MV-4-11 (cell line): ENCODE measurements at places on chromosomes 13 and 19.

- no peak for DNase-seq
Measured at GRCh38 chr13:101415358-101416174, 742 bp downstream of the NALCN start.

DNA sequence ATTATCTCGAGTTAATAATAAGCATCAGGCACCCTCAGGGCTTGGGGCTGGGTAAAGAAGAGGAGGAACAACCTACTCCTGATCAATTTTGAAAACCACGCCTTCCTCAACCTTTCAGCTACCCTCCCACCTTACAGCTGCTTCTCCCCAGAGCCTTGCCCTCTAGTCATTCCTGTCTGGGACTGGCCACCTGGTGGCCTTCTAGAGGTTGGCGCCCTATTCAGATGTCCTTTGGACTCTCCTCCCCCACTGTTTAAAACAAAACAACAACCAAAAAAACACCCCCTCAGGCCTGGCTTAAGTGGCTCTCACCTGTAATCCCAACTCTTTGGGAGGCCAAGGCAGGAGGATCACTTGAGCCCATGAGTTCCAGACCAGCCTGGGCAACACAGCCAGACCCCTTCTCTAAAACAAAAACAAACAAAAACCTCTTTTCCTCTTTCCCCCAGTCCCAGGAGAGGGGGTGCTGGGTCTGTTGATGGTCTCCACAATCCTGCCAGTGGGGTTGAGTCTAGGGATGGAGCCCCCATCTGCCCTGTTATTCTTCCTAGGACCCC lies 62.3 kb downstream of the CCDC70 start:
- DNase-seq, result no peak

- no peak for DNase-seq
Measured at GRCh38 chr13:27495551-27495950, 45.2 kb upstream of the MTIF3 start.

DNA sequence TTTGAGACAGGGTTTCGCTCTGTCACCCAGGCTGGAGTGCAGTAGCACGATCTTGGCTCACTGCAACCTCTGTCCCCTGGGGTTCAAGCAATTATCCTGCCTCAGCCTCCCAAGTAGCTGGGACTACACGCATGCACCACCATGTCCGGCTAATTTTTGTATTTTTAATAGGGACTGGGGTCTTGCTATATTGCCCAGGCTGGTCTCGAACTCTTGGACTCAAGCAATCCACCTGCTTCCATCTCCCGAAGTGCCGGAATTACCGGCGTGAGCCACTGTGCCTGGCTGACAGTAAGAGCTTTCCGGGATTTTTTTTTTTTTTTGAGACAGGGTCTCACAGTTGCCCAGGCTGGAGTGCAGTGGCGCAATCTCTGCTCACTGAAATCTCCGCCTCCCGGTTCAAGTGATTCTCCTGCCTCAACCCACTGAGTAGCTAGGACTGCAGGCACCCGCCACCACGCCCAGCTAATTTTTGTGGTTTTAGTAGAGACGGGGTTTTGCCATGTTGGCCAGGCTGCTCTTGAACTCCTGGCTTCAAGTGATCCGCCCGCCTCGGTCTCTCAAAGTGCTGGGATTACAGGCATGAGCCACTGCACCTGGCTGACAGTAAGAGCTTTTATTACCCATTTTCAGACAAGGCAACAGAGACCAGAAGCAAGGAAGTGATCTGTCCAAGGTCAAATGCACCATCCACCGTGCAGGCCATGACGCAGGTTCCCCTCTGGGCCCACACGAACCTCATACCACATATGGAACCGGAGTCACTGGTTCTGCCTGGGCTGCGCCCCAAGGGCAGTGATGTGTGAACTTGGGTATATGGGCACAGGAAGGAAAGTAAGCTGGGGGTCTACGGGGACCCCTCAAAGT lies 21.0 kb downstream of the RFX1 start:
- peak; percentile 68 for DNase-seq

DNA sequence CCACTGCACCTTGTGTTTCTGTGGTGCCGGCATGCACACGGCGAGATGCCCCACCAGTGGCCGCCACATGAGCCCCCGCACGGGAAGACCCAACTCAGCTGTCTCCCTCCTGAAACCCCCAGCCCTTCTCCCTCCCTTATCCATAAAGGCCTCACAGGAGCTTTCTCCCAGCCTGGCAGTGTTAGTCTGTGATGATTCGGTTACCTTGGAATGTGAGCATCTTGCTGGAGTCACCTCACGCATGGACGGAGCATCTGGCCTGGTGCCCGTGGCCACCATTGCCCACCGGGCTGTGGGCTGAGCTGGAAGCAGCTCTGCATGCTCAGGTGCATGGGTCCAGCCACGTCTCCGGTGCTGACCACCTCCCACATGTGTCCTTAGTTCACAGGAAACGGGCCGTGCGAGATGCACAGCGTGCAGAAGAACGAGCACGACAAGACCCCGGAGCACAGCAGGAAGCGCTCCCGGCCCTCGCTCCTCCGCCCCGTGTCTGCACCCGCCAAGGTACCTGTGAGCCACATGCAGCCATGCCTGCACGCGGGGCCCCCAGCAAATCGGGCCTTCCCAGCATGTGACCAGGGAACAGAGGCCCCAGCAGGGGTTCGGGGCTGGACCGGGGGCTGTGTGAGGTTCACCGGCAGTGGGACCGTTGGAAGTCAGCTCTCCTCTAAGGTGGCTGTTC lies 22.0 kb downstream of the SIN3B start:
- DNase-seq, result no peak

GRCh38 chr19:281156-281853 lies 9.9 kb downstream of the PLPP2 start:
- DNase-seq, result no peak

DNA sequence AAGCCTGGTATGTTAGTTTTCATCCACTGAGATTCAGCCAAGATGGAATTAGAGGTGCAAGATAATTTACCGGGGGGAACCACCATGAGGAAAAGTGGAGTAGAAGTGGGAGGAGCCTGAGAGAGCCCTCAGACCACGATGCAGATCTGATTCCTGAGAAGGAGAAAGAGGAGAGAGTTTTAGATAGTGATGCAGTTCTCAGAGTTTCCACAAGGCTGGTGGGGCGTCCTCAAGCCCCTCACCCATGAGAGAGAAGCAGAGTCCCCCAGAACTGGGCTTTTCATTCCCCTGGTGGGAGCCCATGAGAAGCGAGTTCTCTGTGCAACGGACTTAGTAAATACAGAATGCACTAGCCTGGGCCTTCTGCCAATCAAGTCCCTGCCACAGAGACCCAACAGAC lies 18.1 kb downstream of the CEACAM5 start:
- DNase-seq, result no peak

DNA sequence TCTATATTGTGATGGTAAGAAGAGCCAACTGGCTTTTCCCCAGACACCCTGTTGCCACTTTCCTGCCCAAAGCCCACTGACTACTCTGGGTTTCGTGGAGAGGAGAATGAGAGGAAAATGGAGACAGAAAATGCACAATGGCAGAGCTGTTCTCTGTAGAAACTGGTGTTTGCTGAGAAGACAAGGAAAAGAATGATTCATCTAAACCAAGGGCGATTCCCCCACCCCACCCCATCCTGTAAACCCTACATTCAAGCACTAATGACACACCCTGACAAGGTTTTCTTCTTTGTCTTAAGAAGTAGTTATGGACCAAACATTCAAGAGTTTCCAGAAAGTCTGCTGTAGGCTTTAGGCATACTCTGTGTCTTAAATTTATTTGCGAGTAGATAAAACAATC lies 68.8 kb downstream of the DOCK9 start:
- no peak for DNase-seq

DNA sequence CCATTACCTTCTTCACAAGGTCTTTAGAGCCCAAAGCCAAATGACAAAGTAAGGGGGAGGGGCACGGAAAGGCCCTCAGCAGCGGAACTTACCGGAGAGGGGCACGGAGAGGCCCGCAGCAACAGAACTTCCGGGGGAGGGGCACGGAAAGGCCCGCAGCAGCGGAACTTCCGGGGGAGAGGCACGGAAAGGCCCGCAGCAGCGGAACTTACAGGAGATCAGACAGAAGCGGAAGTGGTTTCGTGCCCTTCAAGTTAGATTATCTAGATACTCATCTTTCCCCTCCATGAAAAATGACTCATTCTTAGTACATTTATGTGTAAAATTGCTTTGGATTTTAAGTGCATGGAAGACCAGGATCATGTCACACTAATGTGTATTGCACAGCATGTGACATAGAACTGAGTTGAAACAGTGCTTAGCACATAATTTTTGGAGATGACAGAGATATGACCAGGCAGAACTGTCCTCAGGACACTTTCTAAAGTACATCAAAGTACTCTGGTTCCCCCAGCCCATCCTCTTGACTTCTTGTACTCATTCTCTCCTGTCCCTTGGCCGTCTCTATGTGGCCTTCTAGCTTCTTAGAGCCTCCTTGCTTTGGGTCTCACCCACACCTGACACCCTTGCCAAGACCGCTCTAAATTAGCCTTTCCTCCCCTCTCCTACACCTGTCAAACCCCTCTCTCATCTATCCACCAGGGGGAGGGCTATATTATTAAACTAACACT lies 25.7 kb upstream of the TPTE2 start:
- DNase-seq, result peak; percentile 95

DNA sequence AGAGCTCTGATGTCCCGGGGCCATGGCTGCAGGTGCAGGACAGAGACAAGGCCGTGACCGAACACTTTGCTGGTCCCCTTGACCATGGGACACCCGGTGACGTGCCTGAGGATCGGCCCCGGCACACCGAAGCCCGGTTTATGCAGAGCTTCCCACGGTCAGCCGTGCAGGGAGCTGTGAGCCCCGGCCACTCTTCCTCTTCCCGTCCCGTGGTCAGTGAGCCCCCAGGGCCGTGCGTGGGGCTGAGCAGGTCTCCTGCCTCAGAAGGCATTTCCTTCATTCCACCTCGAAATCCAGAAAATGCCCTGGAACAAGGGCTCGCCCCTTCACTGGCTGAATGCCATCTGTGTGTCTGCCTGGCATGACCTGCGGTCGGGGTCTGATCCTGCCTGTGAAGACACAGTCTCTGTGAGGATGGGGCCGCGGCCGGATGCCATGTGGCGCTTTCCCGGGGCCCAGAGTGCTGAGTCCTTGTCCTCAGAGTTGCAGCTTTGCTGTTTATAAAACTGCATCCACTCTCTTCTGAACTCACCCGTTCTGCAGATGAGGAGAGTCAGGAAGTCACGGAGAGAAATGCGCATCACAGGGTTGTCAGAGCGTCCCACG lies 16.9 kb downstream of the MCF2L start:
- no peak for DNase-seq

DNA sequence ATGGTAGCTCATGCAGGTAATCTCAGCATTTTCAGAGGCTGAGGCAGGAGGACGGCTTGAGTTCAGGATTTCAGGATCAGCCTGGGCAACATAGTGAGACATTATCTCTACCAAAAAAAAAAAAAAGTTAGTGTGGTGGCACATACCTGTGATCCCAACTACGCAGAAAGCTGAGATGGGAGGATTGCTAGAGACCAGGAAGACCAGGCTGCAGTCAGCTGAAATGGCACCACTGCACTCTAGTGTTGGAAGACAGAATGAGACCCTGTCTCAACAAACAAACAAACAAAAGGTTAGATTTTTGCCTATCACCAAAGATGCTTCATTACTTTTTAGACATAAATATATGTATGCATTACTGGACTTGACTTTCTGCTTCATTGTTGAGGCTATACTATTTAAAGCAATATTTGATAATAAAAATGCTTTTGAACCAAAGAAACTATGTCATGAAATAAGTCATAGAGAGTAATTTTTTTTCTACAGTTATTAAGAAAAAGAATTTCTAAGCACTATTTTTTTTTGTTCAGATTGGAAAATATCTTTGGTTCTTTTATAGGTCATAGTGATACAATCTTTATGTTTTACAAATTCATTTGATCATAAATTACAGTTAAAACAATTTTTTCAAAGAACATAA lies 1180.1 kb upstream of the ATXN8OS start:
- no peak for DNase-seq

DNA sequence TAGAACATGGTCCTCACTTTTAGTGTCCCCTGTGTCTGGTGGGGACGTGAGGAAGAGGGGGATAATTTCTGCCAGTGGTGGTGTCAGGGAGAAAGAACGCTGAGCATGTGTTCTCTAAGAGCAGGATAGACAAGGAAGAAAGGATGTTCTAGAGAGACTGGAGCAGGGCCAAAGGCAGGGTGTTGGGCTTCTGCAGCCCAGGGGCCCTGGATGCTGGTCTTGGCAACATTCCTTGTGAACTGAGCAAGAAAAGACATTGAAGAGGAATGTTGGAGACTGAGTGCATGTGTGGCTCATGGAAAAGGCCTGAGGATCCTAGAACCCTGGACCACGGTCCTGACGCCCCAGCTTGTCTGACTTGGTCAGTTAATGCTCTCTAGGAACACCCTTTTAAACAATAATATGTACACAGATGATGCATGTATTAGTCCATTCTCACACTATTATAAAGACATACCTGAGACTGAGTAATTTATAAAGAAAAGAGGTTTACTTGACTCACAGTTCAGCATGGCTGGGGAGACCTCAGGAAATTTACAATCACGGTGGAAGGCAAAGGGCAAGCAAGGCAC lies 33.6 kb upstream of the SLC10A2 start:
- no peak for DNase-seq

DNA sequence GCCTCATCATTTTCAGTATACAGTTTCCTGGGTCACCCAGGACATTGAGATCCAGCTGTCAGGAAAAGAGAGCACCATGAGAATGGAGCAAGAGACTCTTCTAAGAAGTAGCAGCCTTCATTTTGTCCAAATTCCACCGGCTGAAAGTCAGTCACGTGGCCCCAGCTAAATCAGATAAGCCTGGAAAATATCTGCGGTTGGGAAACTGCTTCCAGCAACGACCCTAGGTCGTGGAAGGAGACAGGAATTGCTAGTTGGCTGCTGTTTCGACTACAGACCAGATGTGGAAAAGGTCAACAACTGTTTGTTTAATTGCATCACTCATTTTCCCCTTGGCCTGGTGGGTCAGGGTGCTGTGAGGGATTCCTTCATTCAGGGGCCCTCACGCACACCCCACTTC lies 107.0 kb downstream of the ZNF536 start:
- DNase-seq, result no peak

DNA sequence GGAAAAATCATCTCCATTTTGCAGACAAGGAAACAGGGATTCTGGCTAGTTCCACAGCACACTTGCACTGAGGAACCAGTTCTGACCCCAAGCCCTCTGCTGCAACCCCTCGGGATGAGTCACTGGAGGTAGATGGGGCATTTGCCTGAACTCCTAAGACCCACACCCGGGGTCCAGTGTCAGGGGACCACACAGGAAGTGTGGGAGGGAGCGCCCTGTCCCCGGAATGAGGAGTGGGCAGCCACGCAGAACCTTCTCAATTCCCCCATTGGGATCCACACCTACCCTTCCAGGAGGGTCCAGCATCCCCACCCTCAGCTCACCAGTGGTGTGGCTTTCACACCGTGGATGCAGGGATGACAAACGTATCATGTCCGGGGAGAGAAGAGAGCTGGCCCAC lies 62.7 kb downstream of the TSHZ3 start:
- no peak for DNase-seq

DNA sequence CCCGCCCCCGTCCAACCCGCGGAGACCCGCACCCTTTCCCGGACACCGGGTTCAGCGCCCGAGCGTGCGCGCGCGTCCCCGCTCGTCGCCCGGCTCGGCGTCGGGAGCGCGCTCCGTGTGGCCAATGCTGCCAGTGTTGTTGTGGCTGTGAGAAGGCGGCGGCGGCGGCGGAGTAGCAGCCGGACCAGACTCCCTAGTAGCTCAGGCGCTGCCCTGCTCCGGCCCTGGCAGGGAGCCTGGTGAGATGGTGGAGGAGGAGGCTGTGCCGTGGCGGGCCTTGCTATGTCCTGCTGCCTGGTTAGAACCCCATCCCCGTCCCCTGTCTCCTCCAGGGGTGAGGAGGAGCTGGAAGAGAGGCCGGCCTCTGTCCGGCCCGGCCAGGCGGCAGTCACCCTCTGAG lies 553.2 kb downstream of the TUBA3C start:
- DNase-seq, result no peak
